ENCODE measurements at places on chromosomes 11 and 22.

DNA sequence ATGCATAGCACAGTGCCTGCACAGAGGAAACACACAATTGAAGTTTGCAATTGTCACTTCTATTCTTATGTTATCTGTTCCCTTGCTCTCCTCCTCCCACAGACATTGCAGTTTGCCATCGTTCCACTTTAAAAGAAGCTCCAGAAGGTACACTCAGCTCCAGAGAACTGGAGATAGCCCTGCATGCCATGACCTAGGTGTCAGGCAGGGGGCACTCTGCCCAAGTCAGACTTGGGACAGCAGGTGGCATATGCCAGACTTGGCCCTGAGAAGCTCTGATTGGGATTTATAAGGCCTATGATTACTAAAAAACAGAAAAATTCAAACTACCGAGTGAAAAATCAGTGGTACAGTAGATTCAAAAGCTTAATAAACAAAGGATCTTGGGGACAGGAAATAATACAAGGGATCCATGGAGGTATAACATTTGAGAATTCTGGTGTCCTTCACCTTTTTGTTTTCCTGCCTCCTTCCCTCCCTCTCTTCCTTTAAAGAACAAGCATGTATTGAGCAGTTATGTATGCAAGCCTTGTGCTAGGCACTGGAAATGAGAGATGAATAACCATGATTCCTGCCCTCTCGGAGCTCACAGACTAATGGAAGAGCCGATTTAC, 40.0 kb downstream of the TENM4 start:
- DNase-seq, result no peak

DNA sequence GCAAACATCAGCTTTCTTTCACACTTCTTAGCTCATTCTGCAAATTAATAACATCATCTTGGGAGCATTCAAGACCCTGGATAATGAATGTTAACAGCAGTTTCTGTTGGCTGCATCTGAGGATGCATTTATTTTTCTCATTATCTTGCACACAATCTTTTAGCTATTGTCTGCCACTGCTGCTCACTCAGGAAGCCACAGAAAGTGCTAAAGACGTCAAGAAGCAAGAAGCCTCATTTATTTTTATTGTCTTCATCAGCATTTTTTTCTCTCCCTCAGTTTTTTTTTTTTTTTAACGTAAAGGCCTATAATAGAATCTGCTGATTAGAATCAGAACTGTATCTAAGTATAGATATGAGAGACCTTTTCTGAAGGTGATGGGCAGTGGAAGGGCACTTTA, 1339.4 kb downstream of the FAM181B start:
- no peak for DNase-seq

- DNase-seq, result no peak
These were observed 17.0 kb upstream of the IL2RB start for GRCh38 chr22:37166675-37167066.

- no peak for DNase-seq
These were observed 10.2 kb downstream of the PACS1 start for GRCh38 chr11:66080055-66080817.

- no peak for DNase-seq
These were observed 268.6 kb upstream of the PDGFD start for GRCh38 chr11:104432526-104432925.

GRCh38 chr11:13108416-13108815, 99.3 kb downstream of the RASSF10 start:
- no peak for DNase-seq

- no peak for DNase-seq
These were observed 379 bp upstream of the SLC3A2 start for GRCh38 chr11:62880231-62880802.

GRCh38 chr22:43090130-43090789, 1.1 kb upstream of the TTLL1 start:
- DNase-seq, result no peak

DNA sequence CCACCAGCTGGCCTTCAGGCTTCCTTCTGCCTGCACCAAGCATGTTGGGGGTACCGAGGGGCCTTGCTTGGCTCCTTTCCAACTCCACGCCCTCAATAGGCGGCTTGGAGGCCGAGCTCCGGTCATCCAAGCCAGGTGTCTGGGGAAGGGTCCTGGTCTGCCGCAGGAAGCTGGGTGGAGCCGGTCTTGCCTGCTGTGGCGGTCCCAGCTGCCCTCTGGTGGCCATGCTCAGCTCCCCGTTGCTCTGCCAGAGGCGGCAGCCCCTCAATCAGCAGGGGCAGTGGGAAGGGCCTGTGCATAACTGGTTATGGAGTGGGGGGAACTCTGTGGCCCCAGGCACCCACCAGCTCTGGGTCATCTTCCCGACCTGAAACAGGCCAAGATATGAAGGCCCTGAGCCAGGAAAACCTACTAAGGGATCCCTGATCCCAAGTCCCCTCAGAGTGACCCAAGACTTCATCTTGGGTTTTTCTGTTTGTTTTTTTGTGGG, 3.2 kb downstream of the ARVCF start:
- DNase-seq, result no peak

GRCh38 chr11:120079750-120080610, 57.9 kb downstream of the TRIM29 start:
- DNase-seq, result no peak

DNA sequence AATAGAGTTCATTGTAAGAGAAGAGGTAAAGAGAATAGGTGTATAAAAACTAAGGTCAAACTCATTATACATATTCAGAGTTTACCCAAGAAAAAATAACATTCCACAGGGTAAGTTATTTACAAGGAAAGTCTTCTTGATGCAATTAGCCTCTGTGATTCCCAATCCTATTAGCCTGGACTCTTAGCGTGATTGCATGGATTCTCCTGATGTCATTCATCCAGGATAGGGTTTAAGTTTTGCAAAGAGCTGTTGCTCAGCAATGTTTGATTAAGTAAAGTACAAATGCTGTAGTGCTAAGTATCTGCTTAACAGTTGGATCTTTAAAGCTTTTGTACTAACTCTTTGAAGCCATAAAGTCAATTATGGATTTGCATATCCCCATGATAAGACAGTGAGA, 767.8 kb upstream of the LUZP2 start:
- no peak for DNase-seq

DNA sequence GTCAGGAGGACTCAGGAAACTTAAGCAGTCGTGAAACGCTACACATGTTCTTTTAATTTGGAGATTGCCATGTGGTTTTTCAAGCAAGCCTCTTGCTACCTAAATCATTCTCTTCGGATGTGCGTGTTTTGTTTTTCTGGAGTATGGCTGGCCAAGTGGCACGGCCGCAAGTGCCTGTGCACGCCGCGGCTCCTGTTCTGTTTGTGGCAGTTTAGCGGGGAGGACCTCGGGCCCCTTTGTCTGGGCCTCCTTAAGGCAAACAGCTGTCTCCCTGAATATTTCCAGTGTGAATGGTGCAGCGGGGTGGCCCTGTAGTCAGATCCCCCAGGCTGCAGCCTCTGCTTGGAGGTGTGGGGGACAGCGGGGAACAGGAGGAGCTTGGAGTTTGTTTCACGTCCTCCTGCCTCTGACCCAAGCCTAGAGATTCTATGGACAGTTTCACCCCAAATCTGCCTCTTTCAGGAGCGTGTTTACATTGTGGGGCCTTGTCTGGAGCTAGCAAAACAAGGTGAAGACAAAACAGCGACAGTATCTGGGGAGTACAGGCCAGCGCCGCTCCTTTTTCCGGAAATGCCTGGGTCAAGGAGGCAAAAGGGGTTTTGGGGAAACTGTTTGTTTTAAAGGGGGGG, 1.3 kb downstream of the LRP5 start:
- DNase-seq, result no peak
